NCI-H2081 treated with DMSO at 0.1 percent for 48 hours (cell line): ENCODE measurements at places on chromosomes 4 and X.

DNA sequence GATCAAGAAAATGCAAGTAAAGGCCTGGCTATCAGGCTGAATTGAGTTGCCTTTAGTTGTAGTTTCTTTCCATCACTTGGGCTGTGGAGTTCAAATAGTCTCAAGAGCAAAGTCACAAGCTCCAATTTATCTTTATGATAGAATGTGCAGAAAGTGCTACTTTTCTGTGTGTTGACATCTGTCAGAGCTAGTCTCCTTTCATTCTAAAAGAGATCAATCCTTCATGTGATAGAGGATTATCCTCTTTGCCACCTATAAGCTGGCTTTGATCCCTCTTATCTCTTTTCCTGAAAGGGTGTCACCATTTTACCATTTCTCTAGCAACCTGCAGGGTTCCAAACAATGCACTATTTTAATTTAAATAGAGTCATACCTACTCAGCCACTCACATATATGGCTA lies 224.9 kb downstream of the TEX13A start:
- no peak for DNase-seq

GRCh38 chr4:129394635-129395034 lies 298.7 kb downstream of the C4orf33 start:
- DNase-seq: no peak

DNA sequence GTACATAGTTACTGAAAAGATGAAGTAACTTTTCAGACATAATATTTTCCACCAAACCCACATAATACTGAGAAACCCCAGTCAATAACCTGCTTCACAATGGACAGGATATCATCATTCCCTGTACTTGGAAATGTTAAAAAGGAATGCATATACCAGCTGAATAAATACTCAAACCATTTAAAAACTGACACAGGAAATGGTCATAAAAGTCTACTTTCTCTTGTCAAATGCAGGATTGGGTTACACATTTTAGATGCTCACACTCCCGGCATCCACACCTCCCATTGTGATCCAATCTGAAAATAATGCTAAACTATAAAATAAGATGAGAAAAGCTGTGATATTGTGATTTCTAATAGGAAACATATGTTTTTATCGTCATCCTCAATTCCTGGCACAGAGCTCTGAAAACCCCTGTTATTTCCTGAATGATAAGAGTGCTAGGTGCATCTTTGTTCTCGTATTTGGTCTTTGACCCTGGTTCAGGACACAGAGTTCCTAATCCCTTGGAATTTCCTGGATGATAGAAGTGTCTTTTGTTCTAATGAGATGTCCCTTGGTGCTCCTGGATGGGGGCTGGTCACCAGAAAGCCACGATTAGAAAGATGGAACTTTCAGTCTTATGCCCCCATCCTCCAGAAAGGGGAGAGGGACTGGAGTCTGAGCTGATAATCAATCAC lies 821.3 kb downstream of the TRIML1 start:
- no peak for DNase-seq

DNA sequence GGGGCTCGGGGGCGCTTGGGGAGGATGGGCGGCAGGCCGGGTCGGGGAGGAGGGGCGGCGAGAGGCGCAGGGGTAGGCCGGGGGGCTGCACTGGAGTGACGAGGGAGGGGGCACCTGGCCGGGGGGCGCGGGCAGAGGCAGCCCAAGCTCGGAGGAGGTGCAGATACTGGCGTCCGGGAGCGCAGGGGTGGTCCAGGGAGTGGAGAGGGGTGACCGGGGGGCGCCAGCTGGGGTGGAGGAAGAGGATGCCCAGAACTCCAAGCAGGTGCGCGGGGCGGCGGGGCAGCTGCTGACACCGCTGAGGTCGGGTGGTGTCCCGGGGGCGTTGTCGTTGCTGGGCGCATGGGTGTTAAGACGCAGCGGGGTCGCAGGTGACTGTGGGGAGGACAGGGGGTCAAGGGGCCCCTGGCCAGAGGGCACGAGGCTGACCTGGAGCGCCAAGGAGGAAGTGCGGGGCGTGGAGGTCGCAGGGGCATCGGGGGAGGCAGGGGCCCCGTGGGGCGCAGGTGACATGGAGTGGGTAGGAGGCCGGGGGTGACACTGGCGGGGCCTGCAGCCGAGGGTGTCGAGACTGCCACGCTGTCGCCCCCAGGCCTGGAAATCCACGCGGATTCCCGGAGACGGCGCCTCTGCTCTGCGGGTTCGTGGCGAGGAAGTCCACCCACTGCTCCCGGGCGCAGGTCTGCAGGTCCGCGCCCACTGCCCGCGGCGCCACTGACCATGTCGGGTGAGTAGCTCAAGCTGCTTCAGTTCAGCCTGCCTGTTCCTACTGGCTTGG lies 928 bp downstream of the GYG2 start:
- no peak for DNase-seq

GRCh38 chrX:11100281-11101035 lies 10.7 kb upstream of the HCCS start:
- no peak for DNase-seq

GRCh38 chr4:146439999-146440398 lies 81.7 kb downstream of the SLC10A7 start:
- no peak for DNase-seq

- no peak for DNase-seq
Observed at GRCh38 chr4:79748835-79749234, 324.2 kb downstream of the ANTXR2 start.

GRCh38 chr4:155367608-155368007 lies 9.2 kb downstream of the MAP9 start:
- DNase-seq: no peak

GRCh38 chr4:2788101-2788500 lies 4.8 kb upstream of the SH3BP2 start:
- no peak for DNase-seq

- DNase-seq: no peak
Observed at GRCh38 chr4:123229286-123229685, 167.3 kb upstream of the SPRY1 start.

DNA sequence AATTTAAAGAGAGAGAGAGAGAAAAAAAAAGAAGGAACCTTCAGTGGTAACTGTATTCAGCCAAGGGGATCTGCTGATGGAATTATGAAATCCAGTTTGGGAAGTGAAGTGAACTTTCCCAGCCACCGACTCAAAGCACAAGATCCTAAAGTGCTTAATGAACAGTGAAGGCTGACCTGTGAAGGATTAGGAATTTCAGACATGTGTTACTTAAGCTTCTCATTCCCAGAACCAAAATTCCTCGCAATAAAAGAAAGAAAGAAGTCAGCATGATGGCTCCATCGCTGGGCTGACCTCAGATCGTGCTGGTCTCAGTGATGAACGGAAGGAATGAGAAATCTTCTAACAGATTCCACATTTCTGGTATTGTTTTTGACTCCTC lies 135.2 kb downstream of the ARSF start:
- no peak for DNase-seq

DNA sequence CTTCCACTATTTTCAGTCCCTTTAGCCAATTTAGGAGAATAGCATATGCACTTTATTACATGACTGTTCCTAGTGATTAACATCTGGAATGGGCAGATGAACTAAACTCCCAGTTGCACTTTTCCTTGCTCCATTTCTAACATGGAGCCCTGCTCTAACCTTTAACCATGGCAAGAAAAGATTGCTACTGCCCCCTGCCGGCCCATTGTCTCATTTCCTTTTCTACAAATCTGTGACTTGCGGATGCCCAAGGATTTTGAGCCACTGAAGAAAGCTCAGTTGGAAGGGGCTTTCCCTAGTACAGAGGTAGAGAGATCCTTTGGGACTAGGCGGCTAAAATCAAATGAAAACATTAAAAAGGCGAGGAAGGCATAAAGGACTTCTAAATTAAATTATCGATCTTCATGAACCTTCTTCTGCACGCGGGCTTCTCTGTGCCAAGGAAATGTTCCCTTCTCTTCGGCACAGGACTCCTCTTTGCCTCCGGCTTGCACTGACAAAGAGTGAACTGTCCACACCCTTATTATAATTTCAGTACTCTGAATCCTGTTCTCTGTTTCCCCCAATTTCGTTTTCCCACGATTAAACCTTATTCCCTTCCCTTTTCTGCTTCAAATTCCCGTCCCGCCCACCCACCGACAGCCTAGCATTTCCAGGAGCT lies 577 bp upstream of the GLRA2 start:
- peak; percentile 10 for DNase-seq

DNA sequence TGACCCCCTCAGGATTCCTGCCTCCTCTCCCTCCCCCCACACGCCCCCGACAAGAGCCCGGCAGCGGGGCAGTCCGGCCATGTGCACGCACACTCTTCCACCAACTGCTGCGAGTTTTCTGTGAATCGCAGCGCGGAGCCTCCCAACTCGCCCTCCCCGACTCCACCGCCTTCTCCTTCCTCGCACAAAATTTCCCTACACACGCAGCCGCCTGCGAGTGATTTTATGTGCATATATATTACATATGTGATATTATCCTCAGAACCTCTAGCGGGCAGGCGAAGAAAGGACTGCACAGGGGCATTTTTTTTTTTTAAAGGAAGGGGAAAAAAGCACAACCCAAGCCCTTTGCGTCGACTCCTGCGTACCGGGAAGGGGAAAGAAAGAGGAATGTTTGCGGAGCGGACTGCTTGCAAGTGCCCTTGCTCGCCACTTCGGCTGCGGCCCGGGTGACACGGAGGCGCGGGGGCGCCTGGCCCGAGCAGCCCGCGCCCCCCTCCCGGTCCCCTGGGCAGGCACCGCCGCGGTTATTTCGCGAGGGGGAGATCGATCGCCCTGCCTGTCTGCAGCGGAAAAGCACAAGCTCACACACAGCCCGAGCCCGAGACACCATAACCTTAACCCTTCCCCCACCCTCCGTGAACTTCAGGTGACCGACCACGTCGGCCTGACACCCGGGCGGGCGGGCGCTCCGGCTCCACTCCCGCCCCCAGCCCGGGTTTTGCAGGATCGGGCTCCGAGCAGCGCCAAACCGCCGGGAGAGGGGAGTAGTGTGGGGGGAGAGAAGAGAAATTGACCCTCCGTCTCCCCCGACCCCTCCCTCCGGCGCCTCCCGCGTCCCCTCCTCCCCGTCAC lies 2.3 kb downstream of the ZNF827 start:
- no peak for DNase-seq

DNA sequence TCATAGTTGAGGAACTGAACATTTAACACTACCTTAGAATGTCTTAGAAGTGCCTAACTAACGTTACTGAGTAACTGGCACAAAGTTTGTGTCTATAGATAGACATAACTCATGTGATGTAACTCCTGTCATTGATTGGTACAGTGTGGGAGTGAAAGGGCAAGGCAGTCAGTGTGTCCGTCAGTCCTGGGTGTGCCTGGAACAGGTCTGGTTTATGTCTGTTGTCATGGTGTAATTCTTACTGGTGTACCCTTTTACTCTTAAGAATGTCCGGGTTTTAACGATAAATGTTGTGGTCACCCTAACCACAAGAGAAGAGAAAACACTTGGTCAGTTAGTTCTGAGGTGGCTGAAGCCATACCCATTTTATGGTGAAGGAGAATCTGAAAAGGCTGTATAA lies 93.1 kb upstream of the ESX1 start:
- no peak for DNase-seq

- no peak for DNase-seq
Observed at GRCh38 chr4:2356123-2357069, 62.0 kb downstream of the ZFYVE28 start.

- DNase-seq: no peak
Observed at GRCh38 chr4:84958434-84958833, 8.1 kb downstream of the WDFY3 start.

GRCh38 chrX:12007881-12008280 lies 130.4 kb upstream of the FRMPD4 start:
- DNase-seq: no peak

GRCh38 chr4:30882995-30883675 lies 163.0 kb downstream of the PCDH7 start:
- no peak for DNase-seq

DNA sequence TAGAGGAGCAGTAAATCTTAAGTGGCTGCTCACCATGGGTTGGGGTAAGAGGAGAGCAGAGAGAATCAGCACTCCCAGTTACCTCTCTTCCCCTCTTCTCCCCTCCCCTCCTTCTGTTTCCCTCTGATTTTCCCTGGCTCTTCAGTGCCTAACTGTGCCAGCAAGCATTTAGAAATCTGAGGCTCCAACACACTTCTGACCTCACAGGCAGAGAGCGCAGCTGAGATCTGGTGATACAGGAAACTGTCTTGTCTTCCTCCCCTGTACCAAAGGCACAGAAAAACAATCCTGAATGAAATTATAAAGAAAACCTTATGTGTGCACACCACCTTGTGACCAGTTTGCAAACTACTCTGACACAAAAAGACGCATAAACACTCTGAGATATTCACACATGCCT lies 82.4 kb upstream of the SMIM10 start:
- DNase-seq: no peak

GRCh38 chr4:129371926-129372325 lies 276.0 kb downstream of the C4orf33 start:
- DNase-seq: no peak

DNA sequence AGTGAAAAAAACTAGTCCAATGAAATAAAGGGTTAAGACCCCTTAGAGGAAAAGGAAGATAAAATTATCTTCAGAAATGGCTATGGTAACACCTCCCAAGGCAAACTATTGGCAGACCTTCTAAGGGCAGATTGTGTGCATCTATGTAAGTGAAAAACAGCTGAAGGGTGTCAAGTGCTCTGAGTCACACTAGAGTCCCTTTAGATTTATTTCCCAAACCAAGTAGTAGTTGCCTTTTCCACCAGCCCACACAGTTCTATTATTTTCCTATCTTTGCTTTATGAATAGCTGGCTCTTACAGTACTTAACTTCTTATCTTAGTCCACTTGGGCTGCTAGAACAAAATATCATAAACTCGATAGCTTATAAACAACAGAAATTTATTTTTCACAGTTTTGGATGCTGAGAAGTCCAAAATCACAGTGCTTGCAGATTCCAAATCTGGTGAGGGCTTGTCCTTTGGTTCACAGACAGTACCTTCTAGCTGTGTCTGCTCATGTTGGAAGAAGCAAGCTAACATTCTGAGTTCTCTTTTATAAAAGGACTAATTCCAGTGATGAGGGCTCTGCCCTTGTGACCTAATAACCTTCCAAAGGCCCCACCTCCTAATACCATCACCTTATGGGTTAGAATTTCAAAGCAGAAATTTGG lies 143.6 kb downstream of the GRID2 start:
- no peak for DNase-seq

- no peak for DNase-seq
Observed at GRCh38 chr4:5976921-5977320, 41.3 kb downstream of the C4orf50 start.

GRCh38 chrX:7948483-7948882 lies 21.3 kb upstream of the PNPLA4 start:
- no peak for DNase-seq

DNA sequence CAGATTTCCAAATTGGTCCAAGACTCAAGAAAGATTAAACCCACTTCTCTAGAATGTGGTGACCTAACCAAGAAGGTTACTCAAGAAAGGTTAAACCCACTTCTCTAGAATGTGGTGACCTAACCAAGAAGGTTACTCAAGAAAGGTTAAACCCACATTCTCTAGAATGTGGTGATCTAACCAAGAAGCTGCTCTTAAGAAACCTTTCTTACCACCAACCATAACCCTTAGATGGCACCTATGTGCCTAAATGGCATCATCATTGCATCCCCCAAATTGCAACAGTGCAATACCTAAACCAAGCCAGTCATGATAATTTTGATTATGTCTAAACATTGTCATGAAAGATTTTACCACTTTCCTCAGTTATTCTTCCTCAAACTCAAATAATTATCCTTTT lies 49.2 kb downstream of the IDS start:
- no peak for DNase-seq

- DNase-seq: no peak
Observed at GRCh38 chr4:31126881-31127398, 406.8 kb downstream of the PCDH7 start.

GRCh38 chrX:11435568-11435967 lies 142.4 kb downstream of the AMELX start:
- no peak for DNase-seq
